ENCODE measurements at places on chromosomes 7 and 10.

DNA sequence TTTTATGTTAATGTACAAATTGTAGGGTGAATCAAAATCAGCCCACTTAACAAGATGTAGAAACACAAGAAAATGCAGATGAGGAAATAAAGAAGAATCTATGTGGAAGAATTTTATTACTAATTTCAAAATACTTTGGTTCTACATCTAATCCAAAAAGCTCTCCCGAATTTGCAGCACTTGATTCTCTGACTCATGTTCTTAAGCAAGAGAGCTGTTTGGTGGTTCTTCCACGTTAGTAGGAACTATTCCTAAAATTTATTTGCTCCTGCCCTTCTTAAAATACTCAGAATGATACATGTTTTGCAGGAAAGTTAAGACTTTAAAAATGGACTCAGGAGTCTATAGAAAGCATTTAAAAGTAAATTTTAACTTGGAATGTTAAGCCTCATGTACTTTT lies 91.8 kb downstream of the ZMYND11 start:
- DNase-seq, result no peak

GRCh38 chr7:148623586-148624282 lies 33.2 kb downstream of the C7orf33 start:
- no peak for DNase-seq

DNA sequence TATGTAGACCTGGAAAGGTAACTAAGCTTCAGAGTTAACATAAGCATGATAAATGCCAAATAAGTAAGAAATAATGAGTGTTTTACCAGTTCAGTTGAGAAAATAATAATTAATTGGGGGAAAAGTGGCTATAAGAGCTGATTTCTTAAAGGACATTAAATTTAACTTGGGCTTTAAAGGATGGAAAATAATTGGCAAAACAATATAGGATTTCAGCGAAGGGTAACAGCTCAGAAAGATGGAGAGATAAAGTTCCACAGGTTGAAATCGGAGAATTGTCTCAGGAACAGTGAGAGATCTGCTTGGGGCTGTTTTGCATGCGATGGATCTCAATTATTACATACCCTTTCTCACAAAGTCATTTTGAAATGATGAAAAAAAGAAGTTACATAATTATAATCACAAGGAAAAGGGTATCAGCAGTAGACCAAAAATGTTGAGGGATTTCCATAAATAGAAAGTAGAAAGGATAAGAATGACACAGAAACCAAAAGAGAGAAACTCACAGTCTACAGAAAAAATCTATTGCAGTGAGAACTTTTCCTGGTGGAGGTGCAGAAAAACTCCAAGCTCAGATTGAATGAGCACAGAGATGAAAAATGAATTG lies 40.1 kb upstream of the ITGB8 start:
- DNase-seq, result no peak

- DNase-seq, result no peak
Measured at GRCh38 chr10:27663621-27664020, 82.0 kb downstream of the MKX start.

- DNase-seq, result no peak
Measured at GRCh38 chr7:157722137-157723060, 385.6 kb downstream of the DNAJB6 start.

DNA sequence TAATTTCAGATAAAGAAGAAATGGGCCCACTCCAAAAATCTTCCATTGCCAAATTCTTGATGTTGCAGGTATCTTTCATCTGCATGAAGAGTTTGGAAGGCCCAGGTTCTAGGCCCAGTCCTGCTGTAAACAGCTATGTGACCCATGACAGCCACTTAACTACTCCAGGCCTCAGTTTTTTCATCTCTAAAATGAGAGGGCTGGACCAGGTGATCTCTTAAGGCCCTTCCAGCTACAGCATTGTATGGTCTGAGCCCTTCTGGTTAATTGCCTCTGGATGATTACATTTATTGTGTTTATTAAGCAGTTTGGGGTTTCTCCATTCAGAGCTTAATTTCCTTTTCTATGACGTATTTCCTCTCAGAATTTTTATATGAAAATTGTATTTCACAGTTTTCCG lies 190.8 kb upstream of the KMT2E start:
- DNase-seq, result no peak

GRCh38 chr7:27145165-27145913 lies 1.9 kb upstream of the HOXA5 start:
- DNase-seq, result no peak

- no peak for DNase-seq
Measured at GRCh38 chr10:30493609-30494530, 59.9 kb downstream of the MAP3K8 start.

DNA sequence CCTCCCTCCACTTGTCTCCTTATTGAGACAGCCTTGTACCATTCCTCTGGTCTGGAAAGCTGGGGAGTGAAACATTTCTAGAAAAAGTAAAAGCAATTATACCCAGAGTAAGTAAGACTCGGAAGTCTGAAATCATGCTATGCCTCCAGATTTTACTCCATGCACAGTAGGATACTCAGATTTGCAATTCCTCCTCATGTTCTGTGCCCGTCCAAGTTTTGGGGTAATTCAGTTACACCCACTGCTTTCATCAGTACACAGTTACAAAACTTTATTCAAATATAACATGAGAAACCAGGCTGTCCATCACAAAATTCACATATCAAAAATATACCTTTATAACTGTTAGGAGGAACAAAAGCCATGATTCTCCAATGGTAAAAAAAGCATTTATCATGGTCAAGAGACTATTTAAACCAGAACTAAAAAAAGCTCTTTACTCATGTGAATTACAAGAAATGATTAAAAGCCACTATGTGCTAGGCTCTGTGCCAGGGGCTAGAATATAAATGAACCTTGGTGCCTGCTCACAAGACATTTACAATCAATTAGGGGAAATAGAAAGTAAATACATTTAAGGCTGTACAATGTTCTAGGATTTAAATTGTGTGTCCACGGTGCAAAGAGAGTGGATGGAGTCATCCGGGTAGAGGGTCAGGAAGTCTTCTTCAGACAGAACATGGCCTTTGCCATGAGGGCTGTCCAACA lies 320.2 kb downstream of the ELMO1 start:
- DNase-seq, result no peak

GRCh38 chr7:40584667-40585433 lies 450.0 kb downstream of the SUGCT start:
- DNase-seq, result no peak

DNA sequence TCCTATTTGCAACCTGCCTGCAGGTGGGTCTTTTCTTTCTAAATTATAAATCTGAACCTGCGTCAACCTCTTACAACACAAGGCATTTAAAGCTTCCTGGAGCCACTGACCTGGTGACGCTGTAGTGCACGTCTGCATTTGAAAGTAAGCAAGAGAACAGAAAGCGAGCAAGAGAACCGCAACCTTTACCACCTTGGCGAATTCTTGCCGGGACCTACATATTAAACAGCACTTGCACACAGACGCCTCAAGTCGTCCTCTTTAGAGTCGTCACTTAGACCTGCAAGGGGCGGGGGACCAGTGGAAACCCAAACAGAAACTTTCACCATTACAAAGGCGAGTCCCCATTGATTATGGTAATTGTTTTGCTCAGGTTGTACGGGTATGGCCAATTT lies 9.5 kb downstream of the GLI3 start:
- no peak for DNase-seq

DNA sequence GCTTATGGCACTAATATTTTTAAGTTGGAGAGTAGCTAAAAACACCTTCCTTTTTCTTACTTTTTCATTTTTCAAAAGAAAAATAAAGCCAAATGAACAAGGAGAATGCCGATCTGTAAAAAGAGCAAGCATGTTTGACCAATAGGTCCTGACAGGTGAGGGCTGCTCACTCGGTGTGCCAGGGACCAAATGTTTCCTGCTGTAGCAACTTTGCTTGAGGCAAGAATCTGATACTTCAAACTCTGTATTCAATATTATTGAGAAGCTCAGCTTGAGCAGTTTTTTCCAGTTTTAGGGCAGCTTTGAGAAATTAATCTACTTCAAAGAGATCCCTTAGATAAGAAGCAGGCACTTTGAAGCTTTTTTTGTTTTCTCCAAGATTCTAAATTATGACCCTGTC lies 298.1 kb downstream of the BICC1 start:
- DNase-seq, result no peak

DNA sequence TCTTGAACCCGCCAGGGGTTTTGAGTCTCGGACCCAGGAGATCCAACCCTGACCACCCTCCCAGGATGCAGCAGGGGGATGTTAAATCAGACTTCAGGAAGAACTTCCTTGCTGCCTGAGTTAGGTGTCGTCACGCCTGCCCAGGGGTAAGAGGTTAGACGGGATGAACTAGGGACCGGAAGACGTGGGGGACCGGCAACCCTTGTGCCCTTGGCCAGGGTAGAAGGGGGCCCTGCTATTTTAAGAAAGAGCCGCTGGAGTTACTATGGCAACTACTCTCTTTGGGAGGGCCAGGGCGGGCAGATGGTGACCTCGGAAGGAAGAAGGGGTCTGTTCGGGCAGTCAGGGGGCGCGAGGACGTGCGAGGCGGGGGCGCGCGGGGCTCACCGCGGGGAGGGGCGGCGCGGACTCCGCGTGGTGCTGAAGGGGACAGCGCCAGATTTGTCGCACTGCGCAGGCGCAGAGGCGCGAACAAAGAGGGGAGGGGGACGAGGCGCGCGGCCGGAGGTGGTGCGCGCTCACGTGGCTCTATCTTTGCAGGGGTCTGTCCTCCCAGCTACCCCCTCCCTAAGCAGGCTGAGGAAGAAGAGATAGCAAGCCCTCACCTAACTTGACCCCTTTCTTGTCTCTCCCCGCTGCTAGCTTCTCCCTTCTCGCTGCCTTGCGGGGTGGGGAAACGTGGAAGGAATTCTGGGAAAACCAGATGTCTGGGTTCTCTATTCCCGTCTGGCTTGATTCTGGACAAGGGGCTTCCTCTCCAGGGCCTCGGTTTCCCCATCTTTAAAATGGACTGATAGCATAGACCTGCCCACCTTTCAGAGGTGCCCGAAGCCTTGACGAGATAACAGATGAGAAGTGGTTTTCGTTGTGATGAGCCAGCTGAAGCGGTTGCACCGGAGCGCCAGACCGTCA lies 940 bp upstream of the PSD start:
- peak; percentile 73 for DNase-seq

DNA sequence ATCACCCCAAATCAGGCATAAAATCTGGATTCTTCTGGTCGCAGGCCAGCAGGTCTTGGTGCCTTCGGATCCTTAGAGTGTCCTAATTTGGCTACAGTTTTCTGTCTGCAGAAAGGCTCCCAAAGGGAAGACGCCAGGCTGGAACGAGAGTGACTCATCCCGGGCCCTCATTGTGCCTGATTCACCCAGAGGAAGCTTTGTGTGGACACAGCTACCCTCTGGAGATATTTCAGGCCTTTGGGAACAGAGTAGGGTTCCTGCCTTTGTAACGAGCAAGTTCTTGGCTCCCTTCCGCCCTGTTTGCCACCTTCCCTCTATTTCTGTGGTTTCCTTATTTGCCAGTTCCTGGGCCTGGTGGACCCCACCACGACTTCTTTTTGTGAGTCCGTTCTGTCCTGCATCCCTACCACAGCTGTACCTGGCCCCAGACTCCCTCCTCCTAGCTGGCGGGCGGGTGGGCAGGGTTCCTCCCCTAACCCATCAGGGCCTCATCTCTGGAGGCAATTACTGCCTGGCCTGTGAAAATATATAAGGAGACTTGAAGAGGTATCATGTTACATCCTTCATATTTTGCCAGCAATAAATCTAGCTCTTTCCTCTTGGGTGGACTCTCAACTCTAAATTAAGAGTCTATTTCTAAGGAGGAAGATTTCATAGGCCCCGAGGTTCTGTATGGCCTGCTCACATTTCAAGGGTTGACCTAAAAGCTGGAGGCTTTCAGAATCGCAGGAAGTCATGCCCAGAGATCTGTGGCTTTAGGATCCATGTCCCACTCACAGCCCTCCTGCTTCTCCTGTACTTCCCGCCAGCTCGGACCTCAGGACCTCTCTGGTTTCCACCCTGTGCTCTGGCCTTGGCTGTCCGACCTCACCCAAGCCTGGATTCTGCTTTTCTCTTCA lies 219.2 kb upstream of the ZNF32 start:
- DNase-seq, result no peak

DNA sequence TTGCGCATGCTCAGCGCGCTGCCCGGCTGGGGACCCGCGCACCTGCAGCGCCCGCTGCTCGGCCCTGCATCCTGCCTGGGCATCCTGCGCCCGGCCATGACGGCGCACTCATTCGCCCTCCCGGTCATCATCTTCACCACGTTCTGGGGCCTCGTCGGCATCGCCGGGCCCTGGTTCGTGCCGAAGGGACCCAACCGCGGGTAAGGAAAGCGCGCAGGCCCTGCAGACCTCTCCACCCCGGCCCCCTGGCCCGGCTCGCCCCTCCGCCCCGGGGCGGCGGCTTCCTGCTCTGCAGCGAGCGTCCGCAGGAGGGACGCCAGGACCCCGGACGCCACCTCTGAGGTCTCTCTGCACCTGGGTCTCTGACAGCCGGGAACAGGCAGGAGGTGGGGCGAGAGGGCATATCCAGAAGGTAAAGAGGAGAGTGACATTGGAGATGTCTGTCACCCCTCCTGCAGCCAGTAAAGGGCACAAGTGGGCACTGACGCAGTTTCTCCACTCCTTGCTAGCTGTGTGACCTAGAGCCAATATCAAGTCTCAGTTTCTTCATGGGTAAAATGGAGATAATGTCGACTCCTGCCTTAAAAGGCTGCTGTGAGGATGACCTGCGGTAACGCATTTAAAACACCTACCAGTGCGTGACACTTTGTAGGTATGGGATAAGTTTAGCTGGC lies 338 bp downstream of the ATP6V0E2 start:
- no peak for DNase-seq

DNA sequence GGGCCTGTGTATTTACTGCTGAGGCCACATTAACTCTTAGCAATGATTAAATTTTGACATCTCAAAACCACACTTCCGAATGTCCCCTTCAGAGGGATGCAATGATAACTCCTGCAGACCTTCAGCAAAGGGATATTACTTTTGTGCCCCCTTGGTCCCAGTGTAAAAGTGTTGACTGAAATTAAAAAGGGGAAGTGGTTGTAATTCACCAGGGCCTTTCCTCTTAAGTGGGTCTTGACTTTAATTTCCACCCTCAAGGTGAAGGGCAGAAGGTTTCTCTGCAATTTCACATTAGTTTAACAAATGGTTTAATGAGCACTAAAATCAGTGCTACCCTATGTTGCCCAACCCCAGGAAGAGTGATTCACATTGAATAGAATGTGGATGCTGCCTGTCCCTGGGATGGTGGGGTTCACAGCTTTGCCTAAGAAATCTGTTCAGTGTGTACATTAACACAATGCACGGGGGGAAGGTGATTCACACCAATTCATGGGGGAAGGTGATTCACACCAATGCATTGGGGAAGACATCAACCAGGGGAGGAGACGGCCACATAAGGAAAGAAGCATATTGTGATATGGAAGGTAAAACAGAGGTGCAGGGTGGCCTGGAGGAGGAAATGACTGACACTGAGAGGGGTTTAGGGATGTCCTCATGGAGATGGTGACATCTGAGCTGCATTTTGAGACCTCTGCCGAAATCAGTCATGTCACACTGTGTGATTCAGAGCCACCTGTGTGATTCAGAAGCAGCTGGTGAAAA lies 19.4 kb upstream of the TNS3 start:
- DNase-seq, result no peak

DNA sequence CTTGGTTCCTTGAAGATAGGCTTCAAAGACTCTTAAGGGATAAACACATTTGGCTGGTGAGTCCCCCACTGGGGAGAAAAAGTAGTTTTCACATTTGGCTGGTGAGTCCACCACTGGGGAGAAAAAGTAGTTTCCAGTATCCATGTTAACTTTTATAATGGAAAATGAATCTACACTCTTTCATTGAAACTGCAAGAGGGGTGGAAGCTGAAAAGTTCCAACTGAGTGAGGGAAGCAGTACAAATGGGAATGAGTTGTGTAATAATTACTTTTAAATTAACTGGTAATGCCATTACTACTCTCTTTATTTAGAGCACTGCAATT lies 153.9 kb downstream of the MLLT10 start:
- no peak for DNase-seq

- no peak for DNase-seq
Measured at GRCh38 chr7:144408121-144408520, 4.6 kb upstream of the NOBOX start.

Data from thymus (tissue), 14 donors.